Stimulated activated CD8-positive, alpha-beta memory T cell treated with anti-CD3 and anti-CD28 coated beads, Interleukin-12 subunit alpha, Interleukin-12 subunit beta, amount 100 ng/mL, for 4 hours (primary cell): ENCODE measurements at places on chromosomes 1 and 21.

DNA sequence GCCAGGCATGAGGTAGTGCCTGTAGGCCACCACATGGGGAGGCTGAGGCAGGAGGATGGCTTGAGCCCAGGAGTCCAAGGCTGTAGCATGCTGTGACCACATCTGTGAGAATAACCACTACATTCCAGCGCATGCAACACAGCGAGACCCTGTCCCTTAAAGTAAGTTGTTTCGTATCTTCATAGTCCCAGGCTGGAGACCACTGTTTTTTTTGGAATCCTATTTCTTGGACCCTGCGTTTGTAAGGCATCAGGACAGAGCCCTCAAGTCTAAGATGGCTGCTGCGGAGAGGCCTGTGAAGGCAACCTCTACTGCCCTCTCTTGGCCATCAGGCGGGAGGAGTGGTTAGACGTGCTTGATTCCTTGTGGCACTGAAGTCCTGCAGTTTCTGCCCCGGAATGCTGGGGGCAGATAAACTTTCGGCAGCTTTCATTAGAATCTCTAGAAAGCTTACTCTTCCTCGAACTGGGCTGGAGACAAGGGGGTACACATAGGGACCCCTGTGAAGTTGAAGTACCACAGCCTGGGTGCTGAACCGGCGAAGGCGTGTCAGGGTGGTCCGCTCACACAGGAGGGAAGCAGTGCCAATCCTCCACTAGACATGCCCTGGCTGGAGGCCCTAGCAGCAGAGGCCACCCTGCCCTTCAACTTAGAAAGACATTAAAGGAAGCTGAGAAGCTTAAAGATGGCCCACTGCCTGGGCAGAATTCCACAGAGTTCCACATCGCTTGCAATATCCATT, 36.6 kb downstream of the RABIF start:
- no peak for DNase-seq

DNA sequence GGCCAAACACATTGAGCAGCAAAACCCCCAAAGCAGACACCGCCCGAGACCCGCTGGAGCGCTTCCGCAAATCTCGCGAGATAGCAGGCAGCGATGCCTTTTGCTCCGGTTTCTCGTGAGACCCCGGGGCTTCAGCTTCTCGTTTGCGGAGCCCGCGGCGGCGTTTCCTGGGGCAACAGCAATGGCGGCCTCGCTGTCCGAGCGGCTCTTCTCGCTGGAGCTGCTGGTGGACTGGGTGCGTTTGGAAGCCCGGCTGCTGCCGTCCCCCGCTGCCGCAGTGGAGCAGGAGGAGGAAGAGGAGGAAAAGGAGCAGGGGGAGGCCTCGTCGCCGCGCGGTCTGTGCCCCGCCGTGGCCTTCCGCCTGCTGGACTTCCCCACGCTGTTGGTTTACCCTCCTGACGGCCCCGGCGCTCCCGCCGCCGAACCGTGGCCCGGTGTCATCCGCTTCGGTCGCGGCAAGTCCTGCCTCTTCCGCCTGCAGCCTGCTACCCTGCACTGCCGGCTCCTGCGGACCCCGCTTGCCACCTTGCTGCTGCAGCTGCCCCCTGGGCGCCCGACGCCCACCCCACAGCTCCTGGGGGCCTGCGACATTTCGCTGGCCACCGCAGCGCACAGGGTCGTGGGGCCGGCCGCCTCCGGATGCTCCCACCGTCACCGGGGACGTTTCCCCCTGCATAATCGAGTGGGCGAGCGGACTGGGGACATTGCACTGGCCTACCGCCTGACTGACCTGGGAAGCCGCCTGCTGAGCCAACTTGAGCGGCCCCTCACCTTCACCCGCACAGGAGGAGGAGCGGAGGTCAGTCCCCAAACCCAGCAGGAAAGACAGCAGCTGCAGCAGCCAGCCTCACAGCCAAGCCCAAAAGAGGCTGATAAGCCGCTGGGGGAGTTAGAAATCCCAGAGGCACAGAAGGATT, at the start of gene MAP10:
Gene MAP10, plus strand, starts transcription at position 148 of the 917 bp plus-strand sequence. Its CDS starts 34 bp downstream, at position 182.
- DNase-seq: peak; percentile 52

DNA sequence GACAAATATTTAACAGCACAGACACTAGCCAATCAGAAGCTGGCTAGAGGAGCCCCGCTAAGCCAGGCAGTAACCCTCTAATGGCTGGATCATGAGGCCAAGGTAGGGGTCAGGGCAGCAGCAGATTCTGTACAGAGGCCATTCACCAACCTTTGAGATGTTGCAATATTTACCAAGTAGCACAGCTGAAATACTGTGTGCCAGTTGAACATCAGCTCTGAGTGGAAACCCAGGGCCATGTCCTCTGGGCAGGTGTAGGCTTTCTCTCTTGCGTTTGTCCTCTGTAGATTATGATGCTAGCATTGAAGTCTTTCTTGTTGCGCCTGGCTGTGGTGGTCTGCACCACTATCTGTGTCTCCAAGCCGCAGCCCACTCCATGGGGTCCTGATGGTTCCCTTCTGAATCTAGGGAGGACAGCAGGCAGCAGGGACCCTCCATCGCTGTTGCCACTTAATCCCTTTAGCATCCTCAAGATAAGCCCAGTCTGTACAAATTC, 2.5 kb upstream of the COG2 start:
- DNase-seq: no peak

DNA sequence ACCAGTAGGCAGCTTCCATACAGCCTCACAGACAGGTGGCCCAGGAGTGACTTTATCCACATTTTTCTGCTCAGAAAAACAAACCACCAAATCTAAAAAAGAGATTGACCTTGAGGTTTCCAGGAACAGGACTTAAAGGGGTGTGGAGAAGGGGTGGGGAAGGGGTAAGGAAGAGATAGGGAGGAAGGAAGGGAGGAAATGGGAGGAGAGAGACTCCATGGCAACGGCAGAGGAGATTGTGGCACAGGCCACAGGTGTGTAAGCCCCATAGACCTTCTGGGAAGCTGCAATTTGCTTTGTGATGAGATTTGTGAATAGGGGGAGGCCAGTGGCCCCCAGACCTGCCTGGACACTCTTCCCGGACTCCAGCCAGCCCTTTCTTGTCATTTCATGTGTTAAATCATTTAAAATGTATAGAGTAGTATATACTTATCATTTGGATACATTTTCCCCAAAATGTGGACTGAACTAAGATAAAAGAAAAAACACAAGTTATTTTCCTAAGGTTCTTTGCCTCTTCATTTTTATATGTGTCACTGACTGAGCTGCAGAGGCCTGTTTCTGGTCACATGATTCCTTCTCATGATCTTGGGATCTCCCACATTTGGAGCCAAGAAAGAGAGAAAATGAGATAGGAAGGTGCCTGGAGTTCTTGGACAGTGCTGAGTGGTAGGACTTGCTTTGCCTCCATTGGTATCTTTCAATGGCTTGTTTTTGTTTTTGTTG, 55.5 kb downstream of the CLIC6 start:
- DNase-seq: no peak

DNA sequence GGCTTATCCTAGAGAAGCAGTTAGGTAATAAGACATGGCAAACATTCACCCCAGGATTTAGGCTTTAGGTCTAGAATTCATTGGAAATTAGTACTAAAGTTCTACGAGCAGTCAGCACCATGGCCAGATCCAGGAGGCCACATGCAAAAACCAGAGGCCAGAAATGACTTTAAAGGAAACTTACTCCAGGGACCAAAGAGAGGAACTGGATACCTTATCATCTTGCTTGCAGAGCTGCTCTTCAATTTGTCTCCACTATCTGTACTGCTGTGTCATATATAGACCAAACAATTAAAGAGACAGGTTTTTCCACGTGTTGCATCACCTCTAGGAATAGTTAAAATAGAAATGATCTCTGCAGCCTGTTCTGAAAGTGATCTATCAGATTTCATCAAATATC, 127.8 kb downstream of the LMX1A start:
- DNase-seq: no peak

GRCh38 chr1:88608139-88608943, 75.7 kb upstream of the PKN2 start:
- DNase-seq: no peak

DNA sequence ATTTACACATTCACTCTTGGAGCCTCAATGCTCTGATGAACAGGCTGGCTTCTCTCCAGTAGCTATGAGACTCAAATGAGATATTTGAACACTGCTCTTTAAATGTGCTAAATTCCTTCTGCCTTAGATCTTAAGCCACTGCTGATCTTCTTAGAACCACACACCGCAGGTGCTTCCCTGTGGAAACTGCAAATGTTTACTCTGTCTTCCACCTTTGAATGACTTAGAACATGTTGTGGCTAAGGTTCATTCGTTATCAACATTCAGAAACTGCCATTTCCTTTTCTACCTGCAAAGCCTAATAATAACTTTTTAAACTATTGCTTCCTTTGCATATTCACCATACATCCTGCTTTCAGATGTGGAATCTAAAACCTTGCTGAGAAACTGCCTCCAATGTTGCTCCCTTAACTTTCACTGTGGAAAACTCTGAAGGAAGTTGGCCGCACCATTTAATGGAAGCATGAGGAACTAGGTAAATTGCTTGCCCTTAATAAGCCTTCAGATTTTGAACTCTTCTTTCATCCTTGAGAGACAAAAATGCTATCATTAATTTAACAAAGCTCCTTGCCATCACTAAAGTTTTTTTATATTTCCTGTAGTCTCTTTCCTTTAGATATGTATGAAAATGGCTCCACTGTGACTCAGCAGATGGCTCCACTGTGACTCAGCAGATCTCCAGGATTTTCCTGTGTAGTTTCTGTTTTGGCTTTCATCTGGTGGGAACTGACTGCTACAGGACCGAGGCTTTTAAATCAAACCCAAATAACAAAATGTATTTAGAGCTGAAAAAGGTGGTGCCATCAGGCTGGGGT, 143.8 kb downstream of the TNFSF18 start:
- DNase-seq: no peak

GRCh38 chr1:23977854-23978191, 2.3 kb downstream of the SRSF10 start:
- no peak for DNase-seq

DNA sequence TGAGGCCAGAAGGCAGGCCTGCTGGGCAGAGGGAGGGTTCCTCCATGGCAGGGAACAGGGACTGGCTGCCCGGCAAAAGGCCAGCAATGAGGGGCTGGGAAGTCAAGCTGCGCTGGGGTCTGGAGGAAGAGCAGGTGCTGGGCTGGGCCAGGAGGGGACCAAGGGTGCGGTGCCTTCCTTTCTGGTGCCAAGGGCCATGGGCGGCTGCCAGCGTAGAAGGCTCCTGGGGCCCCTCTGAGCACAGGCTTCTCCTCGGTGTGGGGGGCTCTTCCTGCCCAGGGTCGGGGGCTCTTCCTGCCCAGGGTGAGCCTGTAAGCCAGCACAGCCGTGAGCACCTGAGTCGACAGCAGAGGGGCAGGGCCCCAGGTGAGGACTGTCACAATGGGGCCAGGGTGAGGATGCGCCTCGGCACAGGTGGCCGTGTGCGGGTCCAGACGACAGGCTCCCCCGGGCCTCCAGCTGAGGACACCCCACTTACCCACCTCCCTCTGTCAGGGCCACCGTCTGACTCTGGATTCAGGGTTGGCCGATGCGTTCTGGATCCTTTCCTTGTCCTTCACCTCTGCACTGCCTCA, 10.7 kb upstream of the DNMT3L start:
- DNase-seq: no peak

DNA sequence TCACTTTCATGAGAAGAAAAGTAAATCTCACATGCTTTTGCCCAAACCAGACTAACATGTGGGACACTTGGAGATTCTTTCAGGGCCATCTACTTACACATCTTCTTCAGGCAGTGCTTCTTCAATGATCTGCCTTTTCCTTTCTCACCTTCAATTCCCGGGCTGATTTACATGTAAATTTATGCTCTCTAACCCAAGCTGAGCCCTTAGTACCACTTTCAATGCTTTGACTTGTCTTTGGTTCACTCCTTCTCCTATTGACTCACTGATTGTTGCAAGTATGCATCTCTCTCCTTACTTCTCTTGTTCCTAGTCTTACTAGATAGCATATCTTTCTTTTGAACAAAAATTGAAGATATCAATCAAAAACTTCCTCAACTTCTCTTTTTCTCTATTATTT, 154.2 kb upstream of the DEPDC1 start:
- no peak for DNase-seq

DNA sequence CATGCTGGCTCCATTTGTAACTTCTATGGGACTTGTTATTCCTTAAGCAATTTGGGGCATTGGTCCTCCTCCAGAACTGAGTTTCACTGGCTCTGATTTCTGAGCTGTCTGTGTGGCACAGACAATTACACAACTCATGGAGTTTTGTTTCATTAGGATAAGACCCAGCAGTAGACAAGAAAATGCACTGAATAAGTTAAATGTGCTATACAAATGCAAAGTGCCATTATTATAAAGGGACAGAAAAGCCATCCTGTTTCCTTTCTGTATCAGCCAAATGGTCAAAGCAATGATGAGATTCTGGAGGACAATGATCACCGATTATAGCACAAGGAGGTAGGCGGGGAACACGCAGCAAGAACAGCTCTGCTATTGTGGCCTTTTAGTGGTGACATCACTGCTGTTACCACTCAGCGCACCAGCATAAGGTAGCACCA, 81.9 kb downstream of the CNIH3 start:
- DNase-seq: no peak

- no peak for DNase-seq
Observed at GRCh38 chr1:227948493-227949260, 945 bp upstream of the WNT9A start.
